ENCODE measurements at places on chromosomes 1 and 21.

DNA sequence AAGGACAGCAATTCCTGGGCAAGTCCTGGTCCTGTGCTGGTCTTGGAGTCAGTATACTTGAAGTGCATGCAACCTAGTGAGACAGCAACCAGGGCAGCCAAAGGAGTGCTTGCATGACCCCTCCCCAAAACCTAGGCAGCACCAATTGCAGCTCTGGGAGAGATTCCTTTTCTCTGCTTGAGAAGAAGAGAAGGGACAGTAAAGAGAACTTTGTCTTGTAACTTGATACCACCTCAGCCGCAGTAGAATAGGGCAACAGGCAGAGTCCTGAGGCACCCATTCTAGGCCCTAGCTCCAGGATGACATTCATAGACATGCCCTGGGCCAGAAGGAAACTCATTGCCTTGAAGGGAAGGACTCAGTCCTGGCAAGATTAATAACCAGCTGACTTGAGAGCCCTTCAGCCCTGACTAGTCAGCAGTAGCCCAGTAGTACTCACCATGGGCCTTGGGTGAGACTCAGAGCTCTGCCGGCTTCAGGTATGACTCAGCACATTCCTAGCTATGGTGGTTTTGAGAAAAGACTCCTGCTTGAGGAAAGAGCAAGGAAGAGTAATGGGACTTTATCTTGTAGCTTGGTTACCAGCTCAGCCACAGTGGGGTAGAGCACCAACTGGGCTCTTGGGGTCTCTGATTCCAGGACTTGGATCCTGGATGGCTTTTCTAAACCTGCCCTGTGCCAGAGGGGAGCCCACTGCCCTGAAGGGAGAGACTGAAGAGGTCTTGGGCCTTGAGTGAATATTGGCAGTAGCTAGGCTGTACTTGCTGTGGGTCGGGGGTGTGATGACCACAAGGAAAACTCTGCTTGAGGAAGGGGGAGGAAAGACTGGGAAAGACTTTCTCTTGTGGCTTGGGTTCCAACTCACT lies 51.7 kb upstream of the ACADM start:
- DNase-seq, result no peak

GRCh38 chr1:10679496-10680220 lies 116.8 kb downstream of the CASZ1 start:
- no peak for DNase-seq

DNA sequence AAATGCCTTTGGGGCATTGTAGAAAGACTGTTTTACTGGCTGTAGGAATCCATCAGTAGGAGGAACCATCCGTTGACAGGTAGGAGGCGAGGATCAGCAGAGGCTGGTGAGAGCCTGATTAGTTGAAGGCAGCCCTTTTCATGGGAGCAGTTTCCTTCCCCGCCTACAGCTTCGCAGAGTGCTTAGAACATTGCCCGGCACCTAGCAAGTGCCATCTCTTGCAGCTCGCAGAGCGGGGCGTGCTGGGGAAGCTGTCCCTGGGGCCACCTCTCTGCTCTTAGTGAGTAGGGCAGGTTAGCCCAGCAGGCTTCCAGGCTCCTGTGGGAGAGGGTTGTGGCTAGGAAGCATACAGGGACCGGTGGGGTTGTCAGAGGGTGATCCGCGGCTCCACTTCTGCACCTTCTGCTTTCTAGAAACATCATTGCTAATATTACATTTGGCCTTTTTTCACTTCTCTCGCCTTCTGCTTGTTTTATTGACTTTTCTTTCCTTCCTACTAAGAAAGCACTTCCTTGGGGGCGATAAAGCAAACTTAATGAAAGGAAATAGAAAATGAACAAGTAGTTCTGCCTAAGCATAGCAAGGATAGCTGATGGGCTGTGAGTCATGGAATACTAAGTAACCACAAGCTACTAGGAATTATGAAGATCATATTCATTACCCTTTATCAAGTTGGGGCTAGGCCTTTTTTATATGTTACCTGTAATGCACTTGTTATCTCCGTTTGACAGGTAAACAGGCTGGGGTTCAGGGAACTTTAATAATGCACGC lies 176.7 kb downstream of the GALNT2 start:
- no peak for DNase-seq

GRCh38 chr1:7378346-7379130 lies 392.6 kb upstream of the VAMP3 start:
- no peak for DNase-seq

DNA sequence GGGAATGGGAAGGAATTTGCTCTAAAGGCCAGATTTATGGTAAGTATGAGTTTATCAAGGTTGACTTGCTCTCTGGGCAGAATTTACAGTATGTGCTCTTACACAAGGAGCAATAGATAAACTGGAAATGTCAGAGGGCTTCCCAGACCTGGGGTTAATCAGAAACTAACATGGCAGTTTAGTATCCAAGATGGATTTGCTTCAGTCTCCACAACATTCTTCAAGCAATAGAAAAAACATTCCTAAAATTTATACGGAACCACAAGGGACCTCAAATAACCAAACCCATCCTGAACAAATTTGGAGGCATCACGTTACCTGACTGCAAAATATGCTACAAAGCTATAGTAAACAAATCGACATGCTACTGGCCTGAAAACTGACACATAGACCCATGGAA lies 606.7 kb upstream of the CHRM3 start:
- no peak for DNase-seq

- DNase-seq, result no peak
Observed at GRCh38 chr1:118246646-118247045, 61.6 kb upstream of the SPAG17 start.

DNA sequence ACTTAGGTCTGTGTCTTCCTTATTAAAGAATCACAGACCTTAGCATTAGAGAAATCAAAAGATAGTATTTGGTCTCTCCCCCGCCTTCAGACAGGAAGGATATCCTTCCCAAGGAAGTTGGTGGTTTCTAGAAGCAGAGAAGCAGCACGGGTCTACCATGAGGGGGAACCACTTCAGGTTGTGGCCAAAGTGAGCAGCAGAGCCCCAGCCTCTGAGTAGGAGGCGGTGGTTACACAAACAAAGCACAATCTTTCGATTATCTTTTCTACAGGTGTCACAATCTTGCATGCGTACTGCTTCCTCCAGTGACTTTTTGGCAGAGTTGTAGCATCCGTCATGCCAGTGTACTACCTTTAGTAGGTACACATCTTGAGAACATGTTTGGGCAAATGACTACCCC lies 8.8 kb downstream of the PGLYRP4 start:
- DNase-seq, result no peak

DNA sequence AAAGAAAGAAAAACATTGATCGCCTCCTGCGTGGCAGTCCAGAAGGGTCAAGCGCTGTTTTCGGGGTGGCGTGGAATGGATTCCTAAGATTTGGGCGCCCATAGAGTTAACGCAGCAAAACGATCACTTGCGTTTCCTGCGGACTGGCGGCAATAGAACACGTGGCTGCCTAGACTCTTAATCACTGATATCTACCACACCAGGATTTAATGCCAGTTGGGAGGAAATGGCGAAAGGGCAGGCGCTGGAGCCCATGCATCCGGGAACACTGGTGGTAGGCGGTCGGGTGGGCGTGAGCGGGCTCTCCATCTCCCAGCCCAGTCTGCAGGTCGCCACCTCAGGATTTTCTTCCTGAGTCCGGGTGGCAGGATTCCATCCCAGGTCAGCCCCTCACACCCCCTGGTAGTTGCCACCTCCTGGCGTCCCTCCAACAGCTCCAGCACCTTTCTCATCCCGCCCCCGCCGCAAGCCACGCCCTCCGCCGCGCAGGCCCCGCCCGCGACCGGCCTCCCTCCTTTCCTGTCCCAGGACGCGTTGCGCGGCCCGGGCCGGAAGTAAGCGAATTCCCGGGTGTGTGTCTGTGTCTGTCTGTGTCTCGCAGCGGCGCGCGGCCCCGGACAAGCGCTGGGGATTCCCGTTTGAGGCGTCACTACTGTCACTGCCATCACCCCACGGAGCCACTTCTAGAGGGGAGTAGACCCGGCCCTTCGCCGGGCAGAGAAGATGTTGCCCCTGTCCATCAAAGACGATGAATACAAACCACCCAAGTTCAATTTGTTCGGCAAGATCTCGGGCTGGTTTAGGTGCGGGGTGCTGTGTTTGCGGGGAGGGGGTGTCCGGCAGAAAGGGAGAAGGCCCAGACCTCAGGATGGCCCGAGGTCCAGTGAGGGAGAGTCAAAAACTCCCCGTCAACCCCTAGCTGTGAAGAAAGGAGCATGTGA lies at the start of gene SLC30A7:
TSS of gene SLC30A7 (plus strand) at position 551 of the 941 bp plus-strand sequence. CDS start at position 724, 173 bp downstream.
- peak; percentile 88 for DNase-seq

DNA sequence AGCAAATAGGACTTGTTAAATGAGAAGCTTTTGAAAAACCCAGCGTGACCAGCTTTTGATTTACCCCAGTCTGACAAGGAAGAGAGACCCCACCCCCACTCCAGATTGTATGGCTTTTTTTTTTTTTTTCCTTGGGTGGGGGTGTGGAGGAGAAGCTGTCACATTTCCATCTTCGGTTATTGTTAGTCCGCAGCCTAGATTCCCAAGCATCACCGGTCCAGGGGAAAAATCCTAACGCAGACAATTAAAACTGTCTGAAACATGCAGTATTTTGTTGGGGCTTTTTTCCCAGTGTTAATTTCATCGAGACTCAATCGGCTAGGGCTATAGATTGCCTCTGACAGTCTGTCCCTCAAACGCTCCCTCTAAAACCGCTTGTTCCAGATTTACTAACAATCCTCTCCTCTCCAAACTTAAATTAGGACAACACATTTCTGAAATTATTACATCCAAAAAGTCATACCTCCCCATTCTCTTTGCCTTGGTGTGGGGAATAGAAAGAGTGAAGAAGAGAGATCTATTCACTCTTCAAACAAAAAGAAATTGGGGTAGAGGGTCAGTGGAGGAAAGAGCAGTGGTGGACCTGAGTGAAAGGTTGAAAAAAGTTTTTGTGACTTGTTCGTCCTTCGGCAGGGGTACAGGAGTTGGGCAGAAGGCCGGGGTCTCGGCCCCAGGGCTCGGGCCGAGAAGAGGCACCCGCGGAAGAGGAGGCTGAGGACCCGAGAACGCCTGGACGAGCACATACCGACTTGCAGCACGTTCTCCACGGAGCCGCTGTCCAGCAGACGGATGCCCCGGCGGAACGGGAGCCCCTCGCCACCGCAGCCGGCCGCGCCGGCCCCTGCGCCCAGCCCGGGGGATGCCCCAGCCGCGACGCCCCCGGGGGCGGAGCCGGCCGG lies 1.1 kb downstream of the ZSWIM5 start:
- DNase-seq, result no peak

GRCh38 chr1:9815150-9815549 lies 8.6 kb downstream of the CLSTN1 start:
- no peak for DNase-seq

DNA sequence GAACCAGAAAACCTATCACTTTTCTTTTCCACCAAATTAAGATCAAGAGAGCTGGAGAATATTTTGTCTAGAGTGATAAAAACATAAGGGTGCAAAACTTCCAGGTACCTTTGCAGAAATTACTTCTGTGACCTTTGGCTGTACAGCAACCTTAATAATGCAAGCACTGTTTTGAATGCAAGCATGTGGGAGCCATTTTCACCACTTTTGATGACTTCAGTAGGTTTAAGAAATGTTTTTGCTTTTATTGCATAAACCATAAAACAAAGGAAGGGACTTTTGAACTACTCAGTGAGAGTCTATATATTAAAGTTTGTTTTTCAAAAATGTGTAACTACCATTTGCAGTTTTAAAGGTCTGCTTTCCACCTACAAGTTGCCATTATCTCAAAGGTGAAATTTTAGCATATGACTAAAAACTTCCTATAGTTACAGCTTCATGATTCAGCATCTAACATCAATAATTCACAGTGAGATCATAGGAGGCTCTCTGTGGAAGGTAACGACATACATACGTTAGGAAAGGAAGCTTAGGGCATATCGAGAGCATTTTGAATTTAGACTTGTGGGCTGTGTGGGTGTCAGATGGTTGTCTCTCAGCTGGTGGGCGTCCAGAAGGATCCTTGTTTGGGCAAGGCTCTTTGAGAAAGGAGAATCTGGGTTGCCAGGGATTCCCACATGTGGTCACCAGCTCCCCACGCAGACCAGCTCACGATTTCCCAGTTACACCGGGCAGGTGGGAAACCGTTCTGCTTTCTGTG lies 1.1 kb upstream of the GADD45A start:
- peak; percentile 85 for DNase-seq

GRCh38 chr1:69315823-69316222 lies 251.9 kb upstream of the LRRC7 start:
- DNase-seq, result no peak
